ENCODE measurements at places on chromosomes 16 and 17. TPM values are rescaled to one million over a fixed set of nuclear protein-coding genes. Genes with fewer than 3 reads are reported as not detected.

GRCh38 chr16:73610160-73610559 lies 562.2 kb upstream of the ZFHX3 start:
- DNase-seq, result no peak

DNA sequence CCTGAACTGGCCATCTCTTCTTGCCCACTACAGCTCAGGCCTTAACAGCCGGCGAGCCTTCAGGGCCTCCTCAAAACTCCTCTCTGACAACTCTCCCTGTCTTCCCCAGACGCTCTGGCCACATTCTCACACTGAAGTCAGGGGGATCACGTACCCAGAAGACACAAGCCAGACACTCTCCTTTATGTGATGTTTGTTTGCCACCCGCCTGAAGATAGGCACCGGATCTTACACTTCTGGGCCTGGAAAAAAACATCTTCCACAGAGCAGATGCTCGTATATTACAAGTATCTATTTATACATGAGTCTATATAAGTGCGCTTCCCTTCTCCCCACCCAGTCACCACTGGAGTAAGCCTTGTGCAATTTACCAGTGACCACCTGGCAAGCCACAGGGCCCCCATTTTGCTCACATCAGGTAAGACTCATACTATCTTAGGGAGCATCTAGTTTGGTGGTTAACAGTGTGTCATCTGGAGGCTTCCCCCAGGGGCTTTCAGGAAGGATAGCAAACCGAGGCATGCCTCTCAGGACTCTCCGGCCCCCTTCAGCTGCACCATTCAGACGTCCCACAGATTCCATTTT lies 349.4 kb downstream of the SOX9 start:
- no peak for DNase-seq

DNA sequence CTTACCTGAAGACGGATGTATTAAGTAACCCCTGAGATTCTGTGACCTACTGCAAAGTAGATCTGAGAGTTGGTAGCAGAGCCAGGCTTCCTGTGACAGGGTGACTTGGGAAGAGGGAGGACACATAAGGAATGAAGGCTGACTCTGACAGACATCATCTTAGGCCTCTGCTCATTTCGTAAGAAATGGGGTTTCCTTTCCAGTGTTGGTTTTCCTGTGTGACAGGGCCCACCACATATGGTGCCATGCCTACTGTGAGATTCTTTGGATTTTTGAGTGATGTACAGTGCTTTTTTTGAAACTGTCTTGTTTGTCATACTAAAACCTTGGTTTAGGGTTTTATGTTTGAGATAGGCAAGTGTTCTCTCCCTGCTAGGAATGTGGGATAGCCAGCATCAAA lies 12.7 kb downstream of the LIG3 start:
- DNase-seq, result no peak

GRCh38 chr16:3115561-3115960 lies 3.2 kb downstream of the ZNF205 start:
- DNase-seq, result no peak

DNA sequence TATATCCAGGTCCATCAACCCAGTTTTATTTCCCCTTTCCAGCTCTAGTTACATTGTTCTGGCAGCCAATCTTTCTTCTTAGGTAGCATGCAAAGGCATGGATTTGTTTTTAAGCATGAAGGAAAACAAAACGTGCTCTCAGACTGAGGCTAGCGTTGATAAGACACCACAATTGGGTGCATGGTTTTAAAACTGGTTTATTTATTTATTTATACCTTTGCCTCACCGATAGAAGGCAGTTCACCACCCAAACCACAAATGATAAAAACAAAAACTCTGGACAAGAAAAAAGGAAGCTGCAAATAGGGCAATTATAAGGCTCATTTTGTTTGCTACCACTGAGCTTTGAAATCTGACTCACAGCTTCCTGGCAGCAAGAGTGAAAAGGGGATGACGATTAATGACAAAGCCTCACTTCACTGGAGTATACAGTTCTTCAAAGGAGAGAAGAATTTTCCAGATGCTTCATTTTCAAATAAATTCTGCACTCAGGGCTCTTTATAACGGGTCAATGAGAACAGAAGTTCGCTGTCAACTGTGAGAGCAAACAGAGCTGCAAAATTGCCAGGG lies 278.4 kb upstream of the IRX5 start:
- DNase-seq, result no peak

DNA sequence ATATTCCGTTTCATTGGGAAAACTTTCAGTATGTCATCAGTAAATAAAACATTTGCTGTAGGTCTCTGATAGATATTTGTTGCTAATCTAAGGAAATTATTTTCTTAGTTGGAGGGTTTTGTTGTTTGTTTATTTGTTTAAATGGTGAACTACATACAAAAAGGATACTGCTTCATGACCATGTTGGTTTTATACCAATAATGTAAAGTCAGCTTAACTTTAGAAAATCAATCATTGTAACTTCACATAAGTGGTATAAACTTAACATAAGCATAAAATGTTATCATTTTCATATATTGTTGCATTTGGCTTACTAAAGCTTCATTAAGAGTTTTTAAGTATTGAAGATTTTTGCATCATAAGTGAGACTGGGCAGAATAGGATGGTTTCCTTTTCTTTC lies 57.9 kb downstream of the NSRP1 start:
- no peak for DNase-seq

- no peak for DNase-seq
Measured at GRCh38 chr17:74245145-74245831, 28.7 kb upstream of the DNAI2 start.

GRCh38 chr16:67242138-67242730 lies 5.0 kb downstream of the FHOD1 start:
- DNase-seq, result peak; percentile 69

DNA sequence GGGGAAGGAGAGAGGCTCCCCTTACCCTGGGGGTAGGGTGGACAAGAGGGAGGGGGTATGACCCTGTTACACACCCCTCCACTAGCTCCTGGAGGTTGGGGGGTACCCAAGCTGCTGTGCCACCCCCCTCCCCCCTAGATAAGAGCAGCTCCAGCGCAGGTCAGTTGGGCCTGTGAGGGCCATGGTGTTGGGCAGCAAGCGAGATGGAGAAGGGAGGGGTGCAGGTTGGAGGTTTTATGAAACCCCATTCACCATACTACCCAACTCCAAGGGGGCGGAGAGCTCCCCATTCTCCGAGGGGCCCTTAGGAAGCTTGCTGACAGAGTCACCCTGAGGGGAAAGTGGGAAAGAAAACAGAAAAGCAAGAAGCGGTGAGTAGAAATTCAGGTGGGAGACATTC lies 1.7 kb upstream of the SOX15 start:
- no peak for DNase-seq

DNA sequence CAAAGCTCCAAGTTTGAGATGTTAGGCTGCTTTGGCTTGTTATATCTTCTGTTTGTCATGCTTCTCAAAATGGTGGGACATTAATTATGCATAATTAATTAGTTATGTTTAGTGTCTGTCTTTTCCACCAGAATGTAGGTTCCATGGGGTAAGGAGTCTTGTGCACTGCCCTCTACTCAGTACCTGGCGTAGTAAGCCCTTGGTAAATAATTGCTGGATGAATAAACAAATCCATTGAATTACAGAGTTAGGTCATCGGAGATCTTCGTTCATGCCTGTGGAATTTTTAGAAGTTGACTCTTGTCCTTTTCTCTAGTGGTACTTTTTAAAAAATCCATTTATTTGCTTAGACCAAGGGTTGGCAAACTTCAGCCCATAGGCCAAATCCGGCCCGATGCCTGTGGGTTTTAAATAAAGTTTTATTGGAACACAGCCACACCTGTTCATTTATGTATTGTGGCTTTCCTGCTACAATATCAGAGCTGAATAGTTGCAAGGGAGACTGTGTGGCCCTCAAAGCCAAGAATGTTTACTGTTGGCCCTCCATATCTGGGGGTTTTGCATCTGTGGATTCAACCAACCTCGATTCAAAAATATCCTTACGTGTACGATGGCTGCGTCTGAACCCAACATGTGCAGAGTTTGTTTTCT lies 524.8 kb upstream of the EEF2KMT start:
- no peak for DNase-seq

GRCh38 chr17:39125143-39125875 lies 26.1 kb downstream of the PLXDC1 start:
- no peak for DNase-seq

- no peak for DNase-seq
Measured at GRCh38 chr16:15993541-15993940, 44.1 kb downstream of the ABCC1 start.

- DNase-seq, result no peak
Measured at GRCh38 chr16:11306381-11306780, 25.3 kb upstream of the PRM1 start.

DNA sequence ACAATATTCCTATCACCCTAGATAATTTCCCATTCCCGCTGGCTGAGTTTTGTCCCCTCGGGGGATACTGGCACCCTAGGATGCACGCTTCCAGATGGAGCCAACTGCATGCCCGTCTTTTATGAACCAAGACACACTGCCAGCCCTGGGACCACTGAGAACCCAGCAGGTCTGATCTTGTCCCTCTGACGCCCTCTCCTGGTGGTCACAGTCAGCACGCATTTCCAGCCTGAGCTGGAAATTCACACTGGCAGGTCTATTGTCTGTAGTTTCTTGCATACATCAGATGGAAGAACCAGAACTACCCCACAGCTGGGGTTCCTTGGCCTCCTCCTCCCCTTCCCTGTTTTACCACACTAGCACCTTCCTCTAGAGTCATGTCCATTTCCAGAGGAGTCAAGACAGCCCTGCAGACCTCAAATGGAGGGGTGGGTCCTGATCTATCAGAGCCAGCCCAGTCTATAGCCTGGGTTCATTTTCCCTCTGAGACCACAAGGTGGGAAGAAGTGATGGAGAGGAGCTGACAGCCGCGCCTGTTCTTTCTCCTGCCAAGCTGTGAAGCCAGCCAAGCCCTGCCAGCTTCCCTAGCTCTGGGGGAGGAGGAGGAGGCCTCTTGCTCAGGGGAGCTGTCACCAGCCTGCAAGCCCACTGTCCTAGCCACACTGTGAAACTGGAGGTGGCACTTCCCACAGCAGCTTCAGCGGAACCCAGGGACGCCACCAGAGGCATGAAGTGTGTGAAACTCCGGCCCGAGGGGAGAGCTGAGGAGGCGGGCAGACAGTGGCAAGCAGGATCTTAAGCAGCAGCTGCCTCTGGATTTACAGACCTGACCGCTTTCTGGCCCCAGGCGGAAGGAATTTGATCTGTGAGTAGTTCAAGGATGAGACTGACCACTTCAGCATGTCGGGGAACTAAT lies 29.3 kb downstream of the MXRA7 start:
- peak; percentile 73 for DNase-seq

GRCh38 chr17:57400648-57401047 lies 144.3 kb downstream of the MSI2 start:
- DNase-seq, result no peak

GRCh38 chr17:79683365-79683764 lies 47.4 kb upstream of the ENPP7 start:
- DNase-seq, result no peak

DNA sequence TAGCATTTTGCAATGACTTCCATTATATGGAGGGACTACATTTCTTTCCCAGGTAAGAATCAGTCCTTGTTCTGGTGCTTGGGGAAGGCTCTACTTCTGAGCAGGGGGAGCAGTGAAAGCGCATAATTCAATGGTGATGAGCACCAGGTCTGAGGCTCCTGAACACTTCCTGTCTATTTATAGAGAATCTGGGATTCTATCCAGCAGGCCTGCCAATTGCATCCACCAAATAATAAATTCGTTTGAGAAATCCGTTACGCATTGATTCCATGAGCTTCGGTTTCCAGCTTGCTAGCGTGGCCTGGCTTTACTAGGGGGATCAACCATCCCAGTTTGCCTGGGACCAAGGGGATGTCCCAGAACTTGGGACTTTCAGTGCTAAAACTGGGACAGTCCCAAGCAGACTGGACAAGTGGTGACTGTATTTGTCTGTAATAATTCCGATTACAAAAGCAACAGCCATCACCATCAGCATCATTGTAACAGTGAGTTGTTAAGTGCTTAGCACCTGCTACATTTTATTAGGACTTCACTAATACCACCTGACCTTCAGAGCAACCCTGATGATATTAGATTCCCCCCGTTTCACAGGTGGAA lies 349.9 kb downstream of the MAF start:
- no peak for DNase-seq

- DNase-seq, result no peak
Measured at GRCh38 chr16:35525979-35526590, 2066.7 kb downstream of the TP53TG3F start.

- DNase-seq, result peak; percentile 75
Measured at GRCh38 chr17:16915752-16916556, 56.0 kb downstream of the TNFRSF13B start.

The TANGO6 gene
- 20.4 TPM for total RNA-seq

The DNAH9 gene
- 22.3 TPM for total RNA-seq

The CPHXL2 gene
- total RNA-seq, result not detected

The NOS2 gene
- total RNA-seq, result 0.38 TPM

Data from lower lobe of right lung (tissue), 2 donors.